T-helper 17 cell (primary cell): ENCODE measurements at places on chromosomes 7 and 10.

GRCh38 chr10:100303724-100304319 lies 17.3 kb upstream of the BLOC1S2 start:
- no peak overlapping the region for H3K27ac ChIP-seq
- H3K4me1 ChIP-seq: no peaks in the 10 kb centered on the region
- H3K36me3 ChIP-seq: no peaks in the 10 kb centered on the region
- peaks cover 82% of the 10 kb centered on the region for H3K27me3 ChIP-seq
- H3K4me3 ChIP-seq: no peak overlapping the region

- no peak overlapping the region for H3K4me3 ChIP-seq
- H3K27ac ChIP-seq: no peak overlapping the region
- H3K36me3 ChIP-seq: no peaks in the 10 kb centered on the region
- peaks cover 37% of the 10 kb centered on the region for H3K27me3 ChIP-seq
- DNase-seq: no peak
Observed at GRCh38 chr10:48594803-48595538, 9.9 kb downstream of the ARHGAP22 start.

DNA sequence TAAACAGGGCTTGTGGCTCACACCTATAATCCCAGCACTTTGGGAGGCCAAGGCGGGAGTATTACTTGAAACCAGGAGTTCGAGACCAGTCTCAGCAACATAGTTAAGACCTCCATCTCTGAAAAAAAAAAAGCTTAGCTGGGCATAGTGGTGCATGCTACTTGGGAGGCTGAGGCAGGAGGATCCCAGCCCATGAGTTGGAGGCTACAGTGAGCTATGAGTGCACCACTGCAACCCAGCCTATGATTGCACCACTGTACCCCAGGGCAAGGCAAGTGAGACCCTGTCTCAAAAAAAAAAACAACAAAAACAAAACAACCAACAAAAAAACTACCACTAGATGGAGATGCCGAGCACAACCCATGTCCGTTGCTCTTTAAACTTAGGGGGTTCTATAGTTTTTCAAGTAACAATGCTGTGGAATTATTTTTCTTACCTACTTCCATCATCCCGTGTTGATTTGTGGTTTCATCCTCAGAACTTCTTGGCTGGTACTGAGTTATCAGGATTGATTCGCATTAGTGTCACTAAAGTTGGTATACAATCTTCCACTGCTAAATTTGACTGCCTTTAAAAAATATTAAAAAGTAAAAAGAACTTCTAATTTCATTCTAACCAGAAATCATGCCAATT lies 12.2 kb upstream of the REPIN1 start:
- peaks cover 3% of the 10 kb centered on the region for H3K36me3 ChIP-seq
- H3K27ac ChIP-seq: peak overlapping the region; percentile 60
- H3K4me3 ChIP-seq: no peak overlapping the region
- H3K27me3 ChIP-seq: no peaks in the 10 kb centered on the region
- no peak for DNase-seq

DNA sequence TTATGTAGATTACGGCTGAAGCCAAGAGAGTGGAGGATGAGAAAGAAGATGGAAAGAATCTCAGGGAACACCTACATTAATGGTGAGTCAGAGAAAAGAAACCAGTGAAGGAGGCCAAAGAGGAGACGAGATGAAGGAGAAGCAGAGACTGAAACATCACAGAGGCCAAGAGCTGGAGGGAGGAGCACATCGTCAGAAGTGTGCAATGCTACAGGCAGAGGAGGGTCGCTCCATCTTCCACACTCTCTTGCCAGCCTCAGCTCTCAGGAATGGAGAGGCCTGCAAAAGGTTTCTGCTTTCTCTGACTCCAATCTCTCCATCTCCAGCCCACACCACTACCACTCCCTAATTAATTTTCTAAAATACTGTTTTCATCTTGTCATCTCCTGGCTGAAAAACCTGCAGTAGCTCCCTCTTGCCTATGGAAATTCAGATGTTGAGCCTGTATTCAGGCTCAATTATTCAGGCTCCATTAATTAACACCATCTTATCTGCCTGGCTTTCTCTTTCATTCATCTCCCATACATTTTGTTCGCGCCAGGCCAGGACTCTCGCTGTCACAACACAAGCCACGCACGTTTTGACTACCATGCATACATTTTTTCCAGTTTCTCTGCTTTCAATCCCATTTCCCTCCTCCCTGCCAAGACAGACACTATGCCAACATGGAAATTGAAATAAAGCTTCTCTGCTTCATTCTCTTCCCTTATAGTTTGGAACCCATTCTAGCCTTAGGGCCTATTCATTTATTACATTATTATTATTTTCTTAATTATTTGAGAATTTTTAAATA lies 165.8 kb downstream of the INHBA start:
- no peaks in the 10 kb centered on the region for H3K36me3 ChIP-seq
- H3K4me3 ChIP-seq: no peak overlapping the region
- H3K27me3 ChIP-seq: no peaks in the 10 kb centered on the region
- H3K27ac ChIP-seq: no peak overlapping the region
- no peaks in the 10 kb centered on the region for H3K4me1 ChIP-seq
- DNase-seq: no peak

- DNase-seq: no peak
- H3K27ac ChIP-seq: no peak overlapping the region
- peaks cover 10% of the 10 kb centered on the region for H3K4me1 ChIP-seq
- H3K27me3 ChIP-seq: peaks cover 50% of the 10 kb centered on the region
Observed at GRCh38 chr10:103822800-103823199, 32.6 kb downstream of the SH3PXD2A start.

- no peaks in the 10 kb centered on the region for H3K36me3 ChIP-seq
- H3K27me3 ChIP-seq: peaks cover 4% of the 10 kb centered on the region
- no peak overlapping the region for H3K4me3 ChIP-seq
- DNase-seq: no peak
Observed at GRCh38 chr10:20962165-20962564, 65.1 kb upstream of the NEBL start.

DNA sequence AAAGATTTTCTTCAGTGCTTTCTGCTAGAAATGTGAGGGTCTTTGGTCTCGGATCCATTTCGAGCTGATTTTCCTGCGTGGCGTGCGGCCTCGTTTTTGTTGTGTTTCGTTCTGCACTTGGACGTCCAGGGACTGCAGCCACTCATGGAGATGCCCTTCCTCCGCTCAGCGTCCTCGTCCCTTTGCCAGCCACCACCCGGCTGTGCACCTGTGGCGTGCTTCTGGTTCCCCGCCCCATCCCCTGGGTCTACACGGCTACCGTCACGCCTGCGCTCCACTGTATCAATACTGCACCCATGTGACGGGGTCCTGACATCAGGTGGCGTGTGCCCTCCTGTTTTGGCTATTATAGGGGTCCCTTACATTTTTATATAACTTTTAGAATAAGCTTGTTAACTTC lies 42.7 kb upstream of the NKX6-2 start:
- no peak for DNase-seq
- H3K36me3 ChIP-seq: no peaks in the 10 kb centered on the region
- no peak overlapping the region for H3K4me3 ChIP-seq
- H3K27ac ChIP-seq: no peak overlapping the region

DNA sequence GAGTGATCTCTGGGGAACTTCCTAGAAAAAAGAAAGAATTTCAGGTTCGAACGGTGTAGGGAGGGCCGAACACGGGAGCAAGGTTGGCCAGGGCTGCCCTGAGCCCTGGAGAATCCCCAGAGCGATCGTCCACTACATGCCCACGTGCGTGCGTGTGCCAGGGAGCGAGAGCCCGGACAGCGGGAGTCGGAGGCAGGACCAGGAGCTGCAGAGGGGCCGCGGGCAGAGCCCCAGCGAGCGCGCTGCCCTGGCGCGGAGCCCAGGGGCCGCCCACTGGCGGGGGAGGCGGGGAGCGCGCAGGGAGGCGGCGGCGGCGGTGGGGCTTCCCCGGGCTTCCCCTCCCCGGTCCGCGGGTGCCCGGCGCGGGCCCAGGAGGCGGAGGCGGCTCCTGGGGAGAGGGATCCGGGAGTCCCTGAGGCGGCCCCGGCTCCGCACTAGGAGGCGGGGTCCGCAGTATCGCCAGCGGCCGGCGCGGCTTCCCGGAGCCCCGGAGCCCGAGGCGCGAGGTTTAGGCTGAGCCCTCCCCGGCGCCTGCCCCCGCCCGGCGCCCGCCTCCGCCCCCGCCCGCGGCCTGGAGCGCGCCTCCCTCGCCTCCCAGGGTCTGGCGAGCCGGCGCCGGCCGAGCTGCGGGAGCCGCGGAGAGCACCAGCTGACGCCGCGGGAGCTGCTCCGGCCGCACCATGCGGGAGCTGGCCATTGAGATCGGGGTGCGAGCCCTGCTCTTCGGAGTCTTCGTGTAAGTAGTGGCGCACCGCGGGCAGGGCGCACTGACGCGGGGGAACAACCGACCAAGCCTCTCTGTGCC lies at the start of gene PLPP4:
TSS of gene PLPP4 (plus strand) at position 602 of the 805 bp plus-strand sequence. CDS start at position 681, 79 bp downstream.
- no peak for DNase-seq
- peaks cover 2% of the 10 kb centered on the region for H3K36me3 ChIP-seq
- peaks cover 4% of the 10 kb centered on the region for H3K4me1 ChIP-seq
- peaks cover 46% of the 10 kb centered on the region for H3K27me3 ChIP-seq
- H3K27ac ChIP-seq: no peak within 1 kb of the TSS
- peak within 1 kb of the TSS; percentile 19 for H3K4me3 ChIP-seq

GRCh38 chr10:102444851-102445250 lies 6.5 kb downstream of the C10orf95 start:
- H3K4me3 ChIP-seq: no peak overlapping the region
- peaks cover 5% of the 10 kb centered on the region for H3K4me1 ChIP-seq
- no peaks in the 10 kb centered on the region for H3K36me3 ChIP-seq

- no peaks in the 10 kb centered on the region for H3K4me1 ChIP-seq
- H3K4me3 ChIP-seq: no peak overlapping the region
- H3K36me3 ChIP-seq: no peaks in the 10 kb centered on the region
- no peak for DNase-seq
- H3K27ac ChIP-seq: no peak overlapping the region
Observed at GRCh38 chr7:69187824-69188333, 410.4 kb upstream of the AUTS2 start.

DNA sequence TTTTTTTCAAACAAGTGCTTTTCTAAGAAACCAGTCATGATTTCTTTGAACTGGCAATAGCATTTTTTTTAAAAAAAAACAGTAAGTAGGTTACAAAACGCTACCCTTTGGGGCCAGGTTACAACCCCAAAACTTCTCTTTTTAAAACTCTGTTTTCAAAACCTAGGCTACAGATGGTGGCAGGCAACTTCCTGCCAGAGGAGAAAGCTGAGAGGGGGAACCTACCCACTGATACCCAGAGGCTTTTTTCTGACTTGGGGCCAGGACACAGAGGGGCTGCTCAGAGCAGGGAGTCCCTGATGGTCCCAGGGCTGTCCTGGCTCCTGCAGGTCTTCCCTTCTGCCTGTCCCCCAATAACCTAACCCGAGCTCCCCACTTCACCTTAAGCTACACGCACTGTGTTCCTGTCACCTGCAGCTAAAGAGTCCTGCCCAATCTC lies 6.9 kb downstream of the STN1 start:
- H3K4me1 ChIP-seq: peaks cover 53% of the 10 kb centered on the region
- H3K4me3 ChIP-seq: peak overlapping the region; percentile 87
- DNase-seq: no peak
- H3K27me3 ChIP-seq: no peaks in the 10 kb centered on the region
- peak overlapping the region; percentile 100 for H3K27ac ChIP-seq

GRCh38 chr7:16915405-16915804 lies 33.6 kb upstream of the AGR3 start:
- no peaks in the 10 kb centered on the region for H3K4me1 ChIP-seq
- no peak overlapping the region for H3K27ac ChIP-seq
- DNase-seq: no peak

GRCh38 chr10:105352281-105352680 lies 711.2 kb downstream of the SORCS3 start:
- H3K36me3 ChIP-seq: no peaks in the 10 kb centered on the region
- H3K27ac ChIP-seq: no peak overlapping the region
- DNase-seq: no peak
- no peak overlapping the region for H3K4me3 ChIP-seq

DNA sequence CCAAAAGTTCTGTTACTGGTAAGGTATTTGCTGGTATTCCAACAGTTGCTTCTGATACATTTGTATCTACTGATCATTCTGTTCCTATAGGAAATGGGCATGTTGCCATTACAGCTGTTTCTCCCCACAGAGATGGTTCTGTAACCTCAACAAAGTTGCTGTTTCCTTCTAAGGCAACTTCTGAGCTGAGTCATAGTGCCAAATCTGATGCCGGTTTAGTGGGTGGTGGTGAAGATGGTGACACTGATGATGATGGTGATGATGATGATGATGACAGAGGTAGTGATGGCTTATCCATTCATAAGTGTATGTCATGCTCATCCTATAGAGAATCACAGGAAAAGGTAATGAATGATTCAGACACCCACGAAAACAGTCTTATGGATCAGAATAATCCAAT lies 131.0 kb downstream of the AASS start:
- DNase-seq: no peak
- no peak overlapping the region for H3K27ac ChIP-seq
- no peak overlapping the region for H3K4me3 ChIP-seq
- no peaks in the 10 kb centered on the region for H3K4me1 ChIP-seq
- H3K36me3 ChIP-seq: no peaks in the 10 kb centered on the region

- H3K27me3 ChIP-seq: peaks cover 48% of the 10 kb centered on the region
- DNase-seq: no peak
- peaks cover 4% of the 10 kb centered on the region for H3K36me3 ChIP-seq
- H3K4me3 ChIP-seq: no peak overlapping the region
- no peak overlapping the region for H3K27ac ChIP-seq
Observed at GRCh38 chr10:113133497-113134115, 183.6 kb downstream of the TCF7L2 start.

DNA sequence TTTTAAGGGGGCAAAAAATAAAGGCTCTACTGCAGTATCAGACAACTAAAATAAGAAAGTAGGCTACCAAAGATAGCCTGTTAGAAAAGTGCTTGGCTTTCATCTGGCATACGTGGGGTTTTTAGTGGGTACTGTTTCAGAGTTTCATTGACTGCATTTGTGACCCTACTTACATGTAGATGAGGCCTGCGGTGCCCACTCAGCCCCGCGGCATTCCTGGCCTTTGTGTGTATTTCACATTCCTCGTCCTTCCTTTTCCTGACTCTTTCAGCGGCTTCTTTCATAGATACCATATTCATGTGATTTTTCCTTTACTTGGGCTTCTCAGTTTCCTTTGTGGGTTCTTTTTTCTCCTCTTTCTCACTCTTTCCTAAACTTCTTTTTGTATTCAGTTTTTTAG lies 50.7 kb downstream of the UBE3C start:
- no peak overlapping the region for H3K27ac ChIP-seq
- H3K4me1 ChIP-seq: peaks cover 2% of the 10 kb centered on the region
- no peak for DNase-seq
- H3K27me3 ChIP-seq: no peaks in the 10 kb centered on the region

DNA sequence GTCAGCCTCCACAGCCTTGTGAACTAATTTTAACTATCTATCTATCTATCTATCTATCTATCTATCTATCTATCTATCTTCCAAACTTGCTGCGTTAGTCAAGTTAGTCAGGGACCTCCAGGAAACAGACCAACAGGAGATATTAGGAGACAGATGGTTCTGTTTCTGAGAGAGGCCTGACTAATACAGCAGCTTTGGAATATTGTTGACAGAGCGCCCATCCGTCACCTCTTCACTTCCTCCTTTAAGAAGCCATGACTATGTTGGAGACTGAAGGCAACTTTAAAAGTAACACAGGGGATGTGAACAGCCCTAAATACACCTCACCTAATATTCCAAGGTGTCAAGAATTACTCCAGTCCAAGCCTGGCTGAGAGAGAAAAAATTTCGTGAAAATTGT lies 280.9 kb upstream of the IGFBP3 start:
- H3K4me3 ChIP-seq: no peak overlapping the region
- no peak for DNase-seq
- peaks cover 3% of the 10 kb centered on the region for H3K4me1 ChIP-seq
- H3K36me3 ChIP-seq: no peaks in the 10 kb centered on the region
- no peaks in the 10 kb centered on the region for H3K27me3 ChIP-seq
